ENCODE measurements at places on chromosomes 4 and X. TPM values are rescaled to one million over a fixed set of nuclear protein-coding genes. Genes with fewer than 3 reads are reported as not detected.
A peak's percentile ranks its signal among the peaks of the same experiment; 100 is the strongest.

GRCh38 chr4:23902222-23902804 lies 12.5 kb upstream of the PPARGC1A start:
- H3K27me3 ChIP-seq: no peaks in the 10 kb centered on the region
- no peak overlapping the region for H3K27ac ChIP-seq
- H3K4me1 ChIP-seq: no peaks in the 10 kb centered on the region
- no peak overlapping the region for H3K4me3 ChIP-seq
- no peak for DNase-seq
- H3K36me3 ChIP-seq: no peaks in the 10 kb centered on the region

DNA sequence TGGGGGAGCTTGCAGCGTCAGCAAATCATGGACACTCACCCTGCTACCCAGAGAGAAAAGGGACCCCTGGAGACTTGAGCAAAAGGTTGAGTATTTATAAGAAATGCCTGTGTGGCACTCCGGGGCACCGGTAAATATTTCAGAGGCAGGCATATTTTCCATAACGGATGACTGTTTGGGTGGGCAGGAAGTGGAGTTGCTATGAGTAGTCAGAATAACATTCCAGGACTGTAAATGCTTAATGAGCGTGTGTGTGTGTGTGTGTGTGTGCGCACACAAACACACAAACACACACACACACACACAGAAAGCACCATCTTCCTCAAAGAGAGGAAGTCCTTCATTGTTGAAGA lies 74.6 kb downstream of the MXRA5 start:
- H3K27ac ChIP-seq: no peak overlapping the region
- no peak overlapping the region for H3K4me3 ChIP-seq
- no peak for DNase-seq
- no peaks in the 10 kb centered on the region for H3K4me1 ChIP-seq
- no peaks in the 10 kb centered on the region for H3K36me3 ChIP-seq
- H3K27me3 ChIP-seq: no peaks in the 10 kb centered on the region

GRCh38 chr4:13536607-13537006 lies 7.7 kb downstream of the NKX3-2 start:
- no peak overlapping the region for H3K4me3 ChIP-seq
- H3K36me3 ChIP-seq: no peaks in the 10 kb centered on the region
- H3K27me3 ChIP-seq: peaks cover 59% of the 10 kb centered on the region
- H3K4me1 ChIP-seq: peaks cover 21% of the 10 kb centered on the region
- no peak for DNase-seq

- no peaks in the 10 kb centered on the region for H3K36me3 ChIP-seq
- H3K4me1 ChIP-seq: no peaks in the 10 kb centered on the region
- H3K27me3 ChIP-seq: peaks cover 3% of the 10 kb centered on the region
These were observed at the start of gene GUCY2F for GRCh38 chrX:109481986-109482385. Gene GUCY2F (minus strand): TSS chrX:109482086. CDS start chrX:109475936, 6,150 bp downstream.

DNA sequence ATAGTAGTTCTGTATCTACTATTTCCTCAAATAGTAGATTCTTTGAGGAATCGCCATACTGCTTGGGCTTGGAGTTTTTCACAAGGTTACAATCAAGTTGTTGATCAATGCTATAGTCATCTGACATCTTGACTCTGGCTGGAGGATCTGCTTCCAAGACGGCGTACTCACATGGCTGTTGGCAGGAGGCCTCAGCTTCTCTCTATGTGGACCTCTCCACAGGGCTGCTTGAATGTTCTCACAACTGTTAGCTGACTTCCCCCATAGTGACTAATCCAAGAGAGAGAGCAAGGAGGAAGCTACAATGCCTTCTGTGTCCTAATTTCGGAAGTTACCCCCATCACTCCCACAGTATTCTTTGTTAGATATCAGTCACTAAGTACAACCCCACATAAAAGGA lies 10.3 kb downstream of the EGFL6 start:
- no peaks in the 10 kb centered on the region for H3K36me3 ChIP-seq
- H3K27ac ChIP-seq: no peak overlapping the region
- H3K27me3 ChIP-seq: peaks cover 3% of the 10 kb centered on the region
- DNase-seq: no peak
- H3K4me3 ChIP-seq: no peak overlapping the region

- no peaks in the 10 kb centered on the region for H3K36me3 ChIP-seq
- no peak overlapping the region for H3K4me3 ChIP-seq
- peak; percentile 4 for DNase-seq
- no peak overlapping the region for H3K27ac ChIP-seq
- H3K4me1 ChIP-seq: no peaks in the 10 kb centered on the region
These were observed 97.9 kb downstream of the NEUROG2 start for GRCh38 chr4:112418092-112418491.

- no peaks in the 10 kb centered on the region for H3K27me3 ChIP-seq
- no peaks in the 10 kb centered on the region for H3K4me1 ChIP-seq
- no peak overlapping the region for H3K4me3 ChIP-seq
- no peak overlapping the region for H3K27ac ChIP-seq
These were observed 42.3 kb upstream of the FAT1 start for GRCh38 chr4:186765673-186766546.

DNA sequence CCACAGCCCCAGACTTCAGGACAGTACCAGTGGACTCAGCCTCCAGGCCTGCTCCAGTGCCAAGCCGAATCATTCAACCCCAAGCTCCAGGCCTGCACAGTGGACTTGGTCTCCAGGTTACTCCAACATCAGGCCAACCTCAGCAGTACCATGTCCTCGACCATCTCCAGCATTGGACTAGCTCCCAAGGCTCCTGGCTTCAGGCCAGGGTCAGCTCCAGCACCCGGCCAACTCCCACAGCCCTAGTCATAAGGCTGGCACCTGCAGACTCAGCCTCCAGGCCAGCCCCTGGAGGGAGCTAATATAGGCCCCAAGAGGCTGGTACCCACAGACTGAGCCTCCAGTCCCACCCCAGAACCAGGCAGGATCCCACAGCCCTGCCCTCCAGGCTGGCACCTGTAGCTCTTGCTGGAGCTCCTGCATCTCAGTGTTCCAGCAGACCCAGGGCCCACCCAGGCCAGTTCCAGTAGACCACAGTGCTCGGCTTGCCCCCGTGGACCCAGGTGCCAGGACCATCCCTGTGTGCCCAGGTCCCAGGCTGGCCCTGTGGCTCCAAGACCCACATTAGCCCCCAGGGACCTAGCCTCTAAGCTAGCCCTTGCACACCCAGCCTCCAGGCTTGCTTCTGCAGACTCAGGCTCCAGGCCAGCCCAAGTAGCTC lies 25.6 kb downstream of the ZMAT1 start:
- H3K36me3 ChIP-seq: no peaks in the 10 kb centered on the region
- H3K27ac ChIP-seq: no peak overlapping the region
- DNase-seq: no peak
- H3K4me3 ChIP-seq: no peak overlapping the region
- no peaks in the 10 kb centered on the region for H3K4me1 ChIP-seq
- H3K27me3 ChIP-seq: no peaks in the 10 kb centered on the region

DNA sequence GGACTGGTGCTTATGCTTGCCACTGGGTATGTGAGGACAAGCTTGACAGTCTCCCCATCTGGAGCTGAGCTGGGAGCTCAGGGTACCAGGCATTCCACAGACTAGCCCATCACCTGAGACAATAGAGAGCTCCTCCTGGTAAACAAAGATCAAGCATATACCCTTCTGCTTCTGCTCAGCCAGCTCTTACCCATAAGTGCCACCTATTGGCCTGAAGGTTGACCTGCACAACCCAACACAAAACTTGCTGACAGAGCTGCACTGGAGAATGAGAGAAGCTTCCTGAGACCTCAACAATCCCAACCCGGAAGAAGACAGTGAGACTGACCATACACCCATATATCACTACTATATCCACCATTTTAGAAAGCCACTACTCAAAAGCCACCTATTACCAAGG lies 1049.2 kb upstream of the INTU start:
- H3K4me3 ChIP-seq: no peak overlapping the region
- H3K27ac ChIP-seq: no peak overlapping the region
- no peaks in the 10 kb centered on the region for H3K27me3 ChIP-seq
- no peaks in the 10 kb centered on the region for H3K36me3 ChIP-seq

- no peaks in the 10 kb centered on the region for H3K36me3 ChIP-seq
- H3K27ac ChIP-seq: no peak overlapping the region
- no peak overlapping the region for H3K4me3 ChIP-seq
- no peaks in the 10 kb centered on the region for H3K4me1 ChIP-seq
- no peak for DNase-seq
These were observed 231.7 kb upstream of the TAPT1 start for GRCh38 chr4:16457944-16458343.

DNA sequence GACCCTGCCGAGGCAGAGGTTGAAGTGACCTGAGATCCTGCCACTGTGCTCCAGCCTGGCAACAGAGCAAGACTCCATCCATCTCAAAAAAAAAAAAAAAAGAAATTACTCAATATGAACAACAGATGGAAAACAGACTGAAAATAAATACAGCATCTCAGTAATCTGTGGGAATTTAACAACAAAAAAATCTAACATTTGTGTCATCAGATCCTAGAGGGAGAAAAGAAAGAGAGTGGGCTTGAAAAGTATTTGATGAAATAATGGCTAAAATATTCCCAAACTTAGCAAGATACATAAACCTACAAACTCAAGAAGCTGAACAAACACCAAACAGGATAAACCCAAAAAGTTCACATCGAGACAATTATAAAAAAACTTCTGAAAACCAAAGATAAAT lies 84.7 kb downstream of the CENPC start:
- DNase-seq: no peak
- H3K27ac ChIP-seq: no peak overlapping the region
- no peaks in the 10 kb centered on the region for H3K27me3 ChIP-seq
- no peaks in the 10 kb centered on the region for H3K4me1 ChIP-seq

DNA sequence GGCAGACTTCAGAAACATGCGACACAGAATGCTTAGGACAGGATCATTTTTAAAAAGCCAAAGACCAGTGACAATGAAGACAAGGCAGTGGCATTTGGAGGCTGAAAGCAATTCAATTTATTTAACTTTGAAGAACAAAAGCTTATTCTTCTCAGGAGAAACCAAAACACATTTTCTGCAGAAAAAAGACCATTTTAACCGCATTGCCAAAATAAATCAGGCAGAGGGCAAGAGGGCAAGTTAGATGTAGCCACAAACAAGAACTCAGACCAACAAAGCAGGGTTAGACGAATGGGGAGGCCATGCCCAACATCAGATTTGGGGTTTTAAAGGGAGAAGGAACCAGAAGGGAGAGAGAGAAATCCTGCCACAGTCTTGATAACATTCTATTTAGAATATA lies 58.9 kb downstream of the RELL1 start:
- H3K36me3 ChIP-seq: peaks cover 25% of the 10 kb centered on the region
- H3K27ac ChIP-seq: no peak overlapping the region
- no peaks in the 10 kb centered on the region for H3K27me3 ChIP-seq
- H3K4me3 ChIP-seq: no peak overlapping the region
- H3K4me1 ChIP-seq: no peaks in the 10 kb centered on the region
- no peak for DNase-seq

- no peak for DNase-seq
- no peak overlapping the region for H3K4me3 ChIP-seq
- no peaks in the 10 kb centered on the region for H3K36me3 ChIP-seq
- no peaks in the 10 kb centered on the region for H3K27me3 ChIP-seq
- H3K27ac ChIP-seq: no peak overlapping the region
These were observed 410.2 kb downstream of the MID1IP1 start for GRCh38 chrX:39211501-39211900.

GRCh38 chr4:169634975-169635374 lies 14.6 kb downstream of the CLCN3 start:
- H3K36me3 ChIP-seq: peaks cover 33% of the 10 kb centered on the region
- H3K27me3 ChIP-seq: no peaks in the 10 kb centered on the region
- H3K4me1 ChIP-seq: no peaks in the 10 kb centered on the region
- H3K27ac ChIP-seq: no peak overlapping the region
- H3K4me3 ChIP-seq: no peak overlapping the region

DNA sequence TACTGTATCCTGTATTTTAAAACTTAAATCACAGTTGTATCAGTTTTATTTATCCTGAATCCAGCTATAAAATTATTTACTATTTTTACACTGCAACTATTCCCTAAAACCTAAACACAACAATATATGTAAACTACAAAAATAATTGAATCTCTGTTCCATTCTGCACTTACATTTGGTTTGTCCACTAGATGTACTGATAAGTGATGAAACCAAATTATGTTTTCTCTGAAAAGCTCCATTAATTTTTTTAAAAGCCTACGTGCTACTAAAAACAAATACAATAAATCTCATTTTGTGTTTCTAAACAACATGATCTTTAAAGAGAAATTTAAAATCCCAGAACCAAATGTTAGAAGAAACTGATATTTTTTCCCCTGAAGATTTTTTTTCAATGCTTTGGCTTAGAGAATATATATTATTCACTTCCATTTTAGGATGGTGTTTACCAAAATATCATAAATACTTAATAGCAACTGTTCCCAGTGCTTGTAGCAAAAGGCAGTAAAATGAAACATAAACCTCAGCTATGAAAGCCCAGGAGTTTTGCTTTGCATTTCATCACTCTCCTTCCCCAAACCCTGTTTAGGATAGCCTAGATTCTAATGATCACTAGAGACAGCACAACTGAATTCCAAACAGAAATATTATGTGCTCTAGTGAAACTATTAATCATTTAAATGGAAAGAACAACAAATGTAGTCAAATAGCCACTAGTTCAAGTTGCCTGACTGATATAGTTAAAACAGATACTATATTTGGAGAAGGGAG lies 19.7 kb downstream of the ANTXR2 start:
- H3K4me1 ChIP-seq: peaks cover 25% of the 10 kb centered on the region
- no peak overlapping the region for H3K4me3 ChIP-seq
- no peak for DNase-seq
- no peaks in the 10 kb centered on the region for H3K27me3 ChIP-seq
- H3K36me3 ChIP-seq: peaks cover 62% of the 10 kb centered on the region

- no peaks in the 10 kb centered on the region for H3K27me3 ChIP-seq
- no peaks in the 10 kb centered on the region for H3K36me3 ChIP-seq
- no peak for DNase-seq
- H3K4me3 ChIP-seq: no peak overlapping the region
- no peak overlapping the region for H3K27ac ChIP-seq
- no peaks in the 10 kb centered on the region for H3K4me1 ChIP-seq
These were observed 33.5 kb downstream of the MED28 start for GRCh38 chr4:17647927-17648326.

GRCh38 chrX:85109235-85109634 lies 105.6 kb downstream of the APOOL start:
- no peak overlapping the region for H3K4me3 ChIP-seq
- H3K4me1 ChIP-seq: no peaks in the 10 kb centered on the region
- H3K27me3 ChIP-seq: no peaks in the 10 kb centered on the region
- DNase-seq: peak; percentile 8
- no peak overlapping the region for H3K27ac ChIP-seq

DNA sequence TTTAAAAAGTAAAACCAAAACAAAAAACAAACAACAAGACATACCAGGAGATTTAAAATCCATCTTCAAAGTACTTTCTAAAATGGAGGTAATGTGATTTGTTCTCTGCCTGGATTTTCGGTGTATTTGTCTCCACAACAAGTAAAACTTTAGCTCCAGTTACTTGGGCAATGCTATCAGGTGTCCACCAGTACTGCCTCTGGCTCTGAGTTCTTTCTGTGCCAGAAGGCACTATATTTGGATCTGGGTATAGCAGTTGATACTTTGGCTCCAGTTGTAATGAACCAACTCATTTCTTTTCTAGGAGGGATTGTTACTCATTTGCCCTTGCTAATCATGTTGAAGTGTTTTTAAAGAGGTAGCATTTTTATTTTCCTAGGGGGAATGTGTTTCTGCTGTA lies 9.5 kb upstream of the PDLIM5 start:
- H3K4me3 ChIP-seq: no peak overlapping the region
- H3K36me3 ChIP-seq: no peaks in the 10 kb centered on the region
- H3K27ac ChIP-seq: no peak overlapping the region
- H3K27me3 ChIP-seq: peaks cover 4% of the 10 kb centered on the region
- H3K4me1 ChIP-seq: no peaks in the 10 kb centered on the region

The CDS1 gene
- total RNA-seq: 0.22 TPM

The TDO2 gene
- total RNA-seq: not detected

The TSPAN7 gene
- not detected for total RNA-seq

The TLL1 gene
- total RNA-seq: not detected

The ZAR1 gene
- not detected for total RNA-seq

The NPY5R gene
- not detected for total RNA-seq

The KLKB1 gene
- 1.2 TPM for total RNA-seq

The LANCL3 gene
- 0.35 TPM for total RNA-seq

The SSX4B gene
- not detected for total RNA-seq

The F8A2 gene
- not detected for total RNA-seq

The SYTL4 gene
- 0.22 TPM for total RNA-seq

The ARHGAP36 gene
- not detected for total RNA-seq
